Placental epithelial cell (primary cell): ENCODE measurements at places on chromosomes 6 and 20. TPM values are rescaled to one million over a fixed set of nuclear protein-coding genes. Genes with fewer than 3 reads are reported as not detected.

GABRR1 gene
- total RNA-seq, result not detected in 2 replicates

WFDC10B gene
- not detected in 2 replicates for total RNA-seq

MMP24 gene
- 0.39 and 1.7 TPM in 2 replicates for total RNA-seq

TP53TG5 gene
- total RNA-seq, result not detected in 2 replicates

SMLR1 gene
- not detected in 2 replicates for total RNA-seq

MAPK13 gene
- total RNA-seq, result 0.39 and 0.43 TPM in 2 replicates

MCCD1 gene
- not detected in 2 replicates for total RNA-seq

ULBP3 gene
- total RNA-seq, result 3.5 and 9.7 TPM in 2 replicates

PTCHD4 gene
- total RNA-seq, result 9.8 and 17.7 TPM in 2 replicates

PBOV1 gene
- not detected in 2 replicates for total RNA-seq

POPDC3 gene
- total RNA-seq, result under 0.01 TPM in 1 of 2 replicates, not detected in the other

GPR6 gene
- total RNA-seq, result not detected in 2 replicates

POU5F1 gene
- not detected in 2 replicates for total RNA-seq

GLP1R gene
- total RNA-seq, result not detected in 2 replicates

GGTLC1 gene
- total RNA-seq, result not detected in 2 replicates

DEF6 gene
- total RNA-seq, result 10.1 and 15.3 TPM in 2 replicates

SRMS gene
- total RNA-seq, result not detected in 2 replicates

SNAP25 gene
- total RNA-seq, result not detected in 2 replicates

TTLL9 gene
- under 0.01 TPM in 1 of 2 replicates, not detected in the other for total RNA-seq

CST2 gene
- total RNA-seq, result not detected in 2 replicates

METTL24 gene
- total RNA-seq, result not detected in 2 replicates

LAMA4 gene
- 0.22 and 1.2 TPM in 2 replicates for total RNA-seq

GPLD1 gene
- 0.33 and 0.39 TPM in 2 replicates for total RNA-seq

TFAP2C gene
- 39.7 and 46.0 TPM in 2 replicates for total RNA-seq

C6orf132 gene
- 9.8 and 19.8 TPM in 2 replicates for total RNA-seq

CCN6 gene
- total RNA-seq, result not detected in 2 replicates

TTK gene
- total RNA-seq, result 6.7 and 8.1 TPM in 2 replicates

XKR7 gene
- under 0.01 TPM in 1 of 2 replicates, not detected in the other for total RNA-seq
